ENCODE measurements at places on chromosomes 11 and 22.

DNA sequence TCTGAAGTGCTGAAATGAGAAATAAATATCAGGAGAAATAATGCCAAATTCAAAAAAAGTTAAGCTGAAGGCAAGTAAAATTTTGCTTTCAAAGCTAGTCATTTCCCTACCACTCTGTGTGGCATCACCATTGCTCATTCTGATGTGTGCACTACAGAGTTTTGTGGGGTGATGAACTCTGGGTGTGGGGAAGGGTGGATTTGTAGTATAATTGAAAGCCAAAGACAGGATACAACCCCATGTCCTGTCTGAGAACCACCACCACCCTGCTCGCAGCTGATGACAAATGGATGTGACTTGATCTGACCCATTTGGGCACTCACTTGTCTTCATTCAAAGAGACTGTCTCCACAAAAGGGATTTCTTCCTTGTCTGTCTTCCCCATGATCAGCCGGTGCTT, 19.3 kb upstream of the TMEM9B start:
- DNase-seq = no peak

GRCh38 chr22:23874871-23875270, 17.2 kb downstream of the SLC2A11 start:
- no peak for DNase-seq

DNA sequence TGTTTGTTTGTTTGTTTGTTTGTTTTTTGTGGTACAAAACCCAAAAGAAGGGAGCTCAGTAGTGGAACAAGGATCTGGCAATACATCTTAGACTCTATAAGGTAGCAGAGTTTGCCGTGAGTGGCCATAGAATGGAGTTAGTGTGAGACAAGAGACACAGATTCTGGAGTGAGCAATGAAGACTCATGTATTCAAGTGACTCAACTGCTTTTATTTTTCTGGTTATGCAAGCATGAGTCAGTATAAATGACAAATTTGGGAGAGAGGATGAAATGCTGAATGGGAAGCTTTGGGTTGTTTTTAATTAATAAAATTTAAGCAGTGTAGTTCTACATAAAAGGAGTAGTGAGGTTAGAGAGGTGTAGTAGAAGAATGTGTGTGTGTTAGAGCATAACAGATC, 143.6 kb upstream of the ANO5 start:
- no peak for DNase-seq

- no peak for DNase-seq
Measured at GRCh38 chr11:58617976-58618557, 4.4 kb upstream of the CNTF start.

GRCh38 chr11:33779849-33780528, 5.7 kb upstream of the FBXO3 start:
- no peak for DNase-seq

GRCh38 chr11:102647430-102647829, 22.3 kb upstream of the MMP20 start:
- no peak for DNase-seq

DNA sequence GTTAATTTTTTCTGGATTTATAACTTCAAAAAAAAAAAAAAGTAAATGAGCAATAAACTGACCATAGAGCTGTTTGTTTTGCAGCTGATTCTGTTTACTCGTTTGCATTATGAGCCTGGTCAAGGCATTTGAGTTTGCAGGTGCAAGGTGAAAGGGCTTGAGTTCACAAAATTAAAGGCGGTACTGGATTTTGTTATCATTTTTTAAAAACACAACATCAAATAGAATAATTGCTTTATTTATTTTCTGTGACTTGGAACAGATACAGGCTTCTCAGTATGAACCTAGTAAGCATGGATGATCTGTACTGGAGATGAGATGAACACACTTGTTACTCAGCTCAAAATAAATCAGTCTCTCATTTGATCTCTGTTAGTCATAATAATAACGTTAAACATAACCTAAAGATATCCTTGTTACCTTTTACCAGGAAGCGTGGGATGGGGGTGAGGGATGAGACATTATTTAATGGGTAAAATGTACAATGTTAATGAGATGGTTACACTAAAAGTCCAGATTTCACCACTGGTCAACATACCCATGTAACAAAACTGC, 137.8 kb downstream of the LUZP2 start:
- no peak for DNase-seq

DNA sequence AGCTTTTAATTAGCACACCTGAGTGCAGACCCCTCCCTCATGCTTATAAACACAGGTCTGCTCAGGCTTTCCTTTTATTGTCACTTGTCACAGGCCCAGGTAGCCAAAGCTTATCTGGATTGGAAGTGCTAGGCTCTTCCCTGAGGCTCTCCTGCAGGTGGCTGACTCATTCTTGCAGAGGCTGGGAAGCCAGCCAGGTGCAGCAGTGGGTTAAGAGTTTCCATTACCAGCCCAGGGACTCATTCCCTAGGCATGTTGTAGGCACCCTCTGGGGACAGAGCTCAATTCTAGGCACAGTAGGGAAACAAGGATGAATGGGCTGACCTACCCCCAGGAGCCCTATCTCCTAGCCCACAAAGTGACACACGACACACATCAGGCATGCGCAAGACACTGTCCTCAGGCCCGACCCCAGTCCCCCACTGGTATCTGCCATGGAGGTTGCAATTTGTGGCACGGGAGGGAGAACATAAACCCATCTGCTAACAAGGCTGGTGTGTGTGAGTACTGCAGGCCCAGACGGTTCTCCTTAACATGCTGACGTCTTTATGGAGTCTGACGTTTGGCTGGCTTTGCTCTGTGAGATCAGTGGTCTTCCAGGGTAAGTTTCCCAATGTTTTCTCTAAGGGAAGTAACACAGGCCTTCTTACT, 94.2 kb downstream of the ABTB2 start:
- no peak for DNase-seq

DNA sequence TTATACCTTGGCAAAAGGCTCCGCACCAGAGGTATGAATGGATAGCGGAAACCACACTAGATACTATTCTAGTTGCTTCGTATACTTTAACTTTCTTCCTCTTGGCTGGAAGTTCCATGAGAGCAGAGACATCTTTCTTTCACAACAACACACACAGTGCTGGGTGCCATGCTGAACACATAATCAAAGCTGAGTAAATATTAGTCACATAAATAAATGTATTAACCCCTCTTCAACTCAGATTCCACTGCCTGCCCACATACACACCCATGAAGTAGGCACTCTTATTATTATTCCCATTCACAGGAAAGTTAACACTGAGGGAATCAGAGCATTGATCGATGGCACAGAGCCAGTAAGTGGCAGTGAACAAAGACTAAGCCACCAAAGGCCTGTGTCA, 35.4 kb downstream of the SPON1 start:
- DNase-seq = no peak

- DNase-seq = no peak
Measured at GRCh38 chr11:83006877-83007330, 64.8 kb downstream of the RAB30 start.

- DNase-seq = no peak
Measured at GRCh38 chr22:39625569-39626537, 55.3 kb downstream of the CACNA1I start.

DNA sequence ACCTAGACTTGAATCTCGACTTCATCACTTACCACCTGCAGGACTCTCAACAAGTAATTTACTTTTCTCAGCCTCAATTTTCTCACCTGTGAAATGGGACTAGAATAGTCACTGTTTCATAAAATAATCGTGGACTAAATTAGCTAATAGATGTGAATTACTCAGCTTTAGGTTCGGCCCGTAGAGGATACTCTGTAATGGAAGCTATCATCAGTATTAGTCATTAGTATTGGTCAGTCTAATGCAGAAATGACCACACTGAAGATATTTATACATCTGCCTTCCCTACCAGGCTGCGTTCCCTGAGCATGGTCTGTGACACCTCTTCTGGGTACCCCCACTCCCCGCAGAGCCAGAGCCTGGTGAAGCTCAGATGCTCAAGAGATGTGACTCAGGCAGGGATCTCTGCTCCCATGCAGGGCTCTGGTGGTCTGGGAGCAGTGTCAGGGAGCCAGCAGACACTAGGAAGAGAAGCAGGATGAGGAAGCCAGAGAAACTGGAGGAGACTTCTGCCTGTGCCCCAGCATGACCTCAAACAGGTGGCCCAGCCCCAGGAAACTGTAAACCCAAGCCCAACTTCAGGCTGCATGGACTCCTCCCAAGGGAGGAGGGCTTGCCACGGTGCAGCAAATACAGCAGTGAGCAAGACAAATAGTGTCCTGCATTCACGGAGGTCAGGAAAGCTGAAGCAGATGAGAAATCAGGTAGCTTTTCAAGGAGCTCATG, 88.0 kb upstream of the E2F8 start:
- DNase-seq = no peak

GRCh38 chr11:115501893-115502589, 2.2 kb downstream of the CADM1 start:
- no peak for DNase-seq

DNA sequence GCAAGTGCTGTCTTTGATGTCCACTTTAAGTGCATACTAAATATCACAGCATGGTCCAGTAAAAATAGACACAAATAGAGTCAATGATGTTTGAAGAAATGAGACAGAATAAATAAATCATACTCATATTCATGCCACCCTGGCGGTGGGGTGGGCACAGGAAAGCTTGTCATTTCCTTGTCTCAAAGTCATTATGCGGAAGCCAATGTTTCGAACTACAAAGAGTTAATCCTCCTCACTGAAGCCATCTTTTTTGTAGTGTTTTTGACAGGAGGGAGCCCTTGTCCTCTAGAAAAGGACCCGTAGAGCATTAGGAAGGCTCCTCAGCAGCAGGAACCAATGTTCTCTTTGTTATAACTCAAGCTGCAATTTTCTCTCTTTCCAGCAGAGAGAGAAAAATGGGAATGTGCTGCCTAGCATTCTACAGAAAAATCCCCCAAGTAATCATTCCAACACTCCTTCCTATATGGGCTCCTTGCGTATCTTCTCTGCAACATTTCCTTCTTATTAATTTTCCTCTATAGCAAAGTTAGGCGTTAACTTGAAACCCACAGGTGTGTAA, 30.6 kb downstream of the SC5D start:
- no peak for DNase-seq

GRCh38 chr11:44467413-44467812, 98.0 kb upstream of the CD82 start:
- no peak for DNase-seq

DNA sequence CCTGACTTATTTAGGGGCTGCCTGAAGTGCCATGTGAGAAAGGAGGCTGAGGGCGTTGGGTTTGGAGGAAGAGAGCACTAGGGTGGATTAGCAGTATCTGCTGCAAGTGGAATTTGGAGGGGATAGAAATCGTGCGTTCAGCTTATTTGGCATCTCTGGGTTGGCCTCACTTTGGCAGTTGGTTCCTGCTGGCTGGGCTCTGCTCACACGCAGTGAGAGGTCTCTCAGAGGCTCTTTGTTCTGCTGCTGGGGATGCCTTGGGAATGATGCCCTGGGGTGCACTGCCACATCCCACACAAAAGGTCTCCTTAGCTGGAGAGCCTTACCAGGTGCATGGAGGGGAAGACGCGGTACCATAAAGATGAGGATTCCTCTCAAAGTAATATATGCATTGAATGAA, 17.7 kb upstream of the MICAL2 start:
- DNase-seq = no peak

Measured in activated T-helper 1 cell treated with Interleukin-2 at 50 U/mL for 16 hours (primary cell).